ENCODE measurements at places on chromosomes 2 and 18.

- no peak for DNase-seq
These were observed 90.4 kb downstream of the PTRHD1 start for GRCh38 chr2:24702800-24703199.

- no peak for DNase-seq
These were observed 363.6 kb downstream of the CTNNA2 start for GRCh38 chr2:79876430-79876829.

- DNase-seq = no peak
These were observed 128.4 kb downstream of the INO80D start for GRCh38 chr2:205957452-205958154.

DNA sequence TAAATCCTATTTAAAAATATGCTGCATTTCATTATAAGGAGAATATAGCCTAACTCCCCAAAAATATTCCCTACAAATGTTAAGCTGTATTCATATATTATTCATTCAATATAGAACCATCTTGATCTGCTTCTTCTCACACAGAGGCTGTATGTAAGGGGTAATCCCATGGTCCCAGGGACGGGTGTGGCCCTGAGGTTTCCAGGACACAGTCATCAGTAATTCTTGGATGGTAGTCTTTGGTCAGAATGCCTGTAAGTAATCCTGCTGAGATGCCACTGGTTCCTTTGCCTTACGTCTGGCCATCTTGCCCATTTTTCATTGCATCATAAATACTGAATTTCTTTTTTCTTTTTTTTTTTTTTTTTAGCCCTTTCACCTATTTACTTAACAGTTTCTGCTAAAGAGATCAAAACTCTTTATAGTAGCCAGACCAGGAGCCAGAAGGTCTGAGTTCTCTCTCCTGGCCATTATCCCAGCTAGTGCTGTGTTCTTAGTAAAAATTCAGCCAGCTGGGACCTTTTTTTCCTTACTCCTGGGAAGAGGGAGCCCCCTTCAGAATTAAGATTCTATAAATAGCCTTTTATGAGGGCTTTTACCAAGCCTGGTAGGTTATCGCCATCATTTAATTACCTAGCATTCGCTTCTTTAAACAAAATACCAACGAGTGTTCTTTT is 134.9 kb downstream of the SOX11 start:
- DNase-seq = no peak

- no peak for DNase-seq
These were observed 36.4 kb downstream of the CTIF start for GRCh38 chr18:48575301-48575657.

- DNase-seq = no peak
These were observed 65.1 kb downstream of the INPP4A start for GRCh38 chr2:98509542-98510321.

- no peak for DNase-seq
These were observed 43.4 kb upstream of the ANKRD62 start for GRCh38 chr18:12049978-12050811.

- DNase-seq = no peak
These were observed 52.2 kb downstream of the TNFRSF11A start for GRCh38 chr18:62377131-62377807.

DNA sequence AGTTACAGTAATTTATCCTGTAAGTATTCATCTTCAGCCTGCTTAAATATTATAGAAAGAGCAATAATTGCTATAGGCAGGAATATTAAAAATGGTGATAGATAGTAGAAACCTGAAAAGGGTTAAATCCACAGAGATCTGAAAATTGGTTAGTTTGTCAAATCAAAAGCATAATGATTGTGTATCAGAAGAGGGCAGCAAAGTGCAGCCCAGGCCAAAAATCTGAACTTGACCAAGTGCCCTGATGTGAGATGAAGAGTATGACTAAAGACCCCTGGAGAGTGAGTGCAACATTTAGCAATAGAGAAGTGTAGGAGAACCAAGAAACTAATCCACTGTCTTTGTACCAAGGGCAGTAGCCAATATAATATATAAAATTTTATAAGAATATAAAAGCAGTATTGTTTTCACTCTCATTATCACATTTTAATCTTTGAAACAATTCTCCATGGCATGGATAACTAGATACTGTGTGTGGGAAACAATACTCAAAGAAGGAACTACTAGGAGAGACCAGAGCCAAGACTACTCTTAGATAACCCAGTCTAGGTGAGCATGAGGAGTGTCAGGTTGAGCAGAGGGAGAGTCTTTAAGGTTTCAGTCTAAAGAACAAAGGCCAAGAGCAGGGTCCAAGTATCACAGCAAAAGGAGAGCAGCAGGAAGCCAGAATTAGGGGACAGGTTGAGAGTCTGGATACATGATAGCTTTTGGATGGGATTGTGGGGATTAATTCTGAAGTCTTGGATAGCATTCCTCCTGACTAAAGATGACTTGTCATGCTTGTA is 148.7 kb downstream of the CALCRL start:
- no peak for DNase-seq

- no peak for DNase-seq
These were observed 120.8 kb downstream of the GAREM1 start for GRCh38 chr18:32349728-32350395.

DNA sequence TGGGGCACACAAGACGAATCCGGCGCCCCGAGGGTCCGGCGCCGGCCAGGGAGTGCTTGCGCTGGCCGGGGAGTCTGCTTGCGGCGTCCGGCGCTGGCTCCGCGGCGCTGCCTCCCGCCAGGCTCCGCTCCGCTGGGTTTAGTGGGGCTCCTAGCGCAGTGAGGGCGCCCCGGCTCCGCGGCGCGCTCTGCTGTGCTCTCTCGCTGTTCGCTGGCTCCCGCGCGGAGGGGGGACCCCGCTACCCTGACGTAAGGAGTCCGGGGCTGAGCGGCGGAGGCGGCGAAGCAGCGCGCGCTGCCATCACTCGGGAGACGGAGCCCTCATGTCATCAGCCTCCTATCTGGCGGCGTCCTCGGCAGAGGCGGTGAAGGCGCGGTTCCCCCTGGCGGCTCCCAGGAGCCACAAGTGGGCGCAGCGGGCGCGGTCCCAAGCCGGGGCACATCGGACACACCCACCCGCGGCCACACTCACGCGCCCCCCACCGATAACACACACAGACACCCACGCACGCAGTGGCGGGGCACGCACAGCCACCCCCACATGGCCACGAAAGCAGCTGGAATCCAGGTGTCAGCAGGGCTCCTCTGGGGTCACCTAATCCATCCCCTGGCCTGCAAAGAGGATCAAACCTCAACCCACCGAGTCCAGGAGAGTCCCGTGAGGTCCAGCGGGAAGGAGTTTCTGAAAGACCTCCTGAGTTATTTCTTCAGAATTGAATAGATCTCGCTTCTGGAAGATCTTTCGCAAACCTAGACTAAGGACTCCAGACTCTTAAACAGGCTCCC is at the start of gene C1QL2:
TSS of gene C1QL2 (minus strand) at position 189 of the 785 bp plus-strand sequence. CDS start 482 bp downstream, outside the sequence.
- DNase-seq = no peak

DNA sequence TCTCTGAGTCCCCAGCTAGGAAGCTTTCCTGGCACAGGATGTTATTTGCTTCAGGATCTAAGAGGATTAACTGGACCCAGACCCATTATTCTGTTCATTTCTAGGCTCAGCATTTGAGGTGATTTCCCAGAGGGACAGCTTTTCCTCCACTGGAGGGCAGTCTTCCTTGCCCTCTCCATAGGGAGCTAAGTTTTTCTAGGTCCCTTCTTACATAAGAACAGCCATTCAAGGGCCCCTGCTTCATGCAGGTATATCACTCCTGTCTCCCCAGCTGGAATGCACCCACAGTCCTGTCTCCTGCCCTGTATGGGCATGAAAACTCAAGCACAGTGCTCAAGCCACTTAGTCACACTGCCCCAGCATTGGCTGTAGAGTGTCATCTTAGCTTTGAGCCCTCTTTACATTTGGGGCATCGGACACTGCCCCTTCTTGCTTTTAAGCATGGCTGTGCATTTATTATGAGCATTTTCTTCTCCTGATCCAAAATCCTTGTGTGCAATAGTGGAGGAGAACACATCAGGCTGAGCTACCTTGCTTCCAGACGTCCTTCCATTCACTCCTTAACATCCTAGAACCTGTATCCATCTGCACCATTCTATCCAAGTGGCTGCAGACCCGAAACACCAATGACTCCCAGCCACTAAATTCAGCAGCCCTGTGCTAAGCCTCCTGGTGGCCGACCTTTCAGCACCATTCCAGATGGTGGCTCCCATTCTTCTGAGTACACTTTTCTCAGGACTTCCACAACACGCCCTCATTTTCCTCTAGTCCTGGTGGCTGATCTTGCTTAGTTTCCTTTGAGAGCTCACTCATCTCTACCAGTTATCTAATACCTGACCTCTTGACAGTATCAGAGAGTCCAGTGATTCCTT is 80.0 kb downstream of the COPS8 start:
- DNase-seq = no peak

GRCh38 chr2:50207881-50208280 is 824.1 kb downstream of the NRXN1 start:
- DNase-seq = no peak

- DNase-seq = no peak
These were observed 69.1 kb downstream of the PHLPP1 start for GRCh38 chr18:62784338-62784965.

All from stimulated activated CD4-positive, alpha-beta T cell treated with anti-CD3 and anti-CD28 coated beads, Interleukin-4, amount 100 ng/mL, for 24 hours (primary cell).